ENCODE measurements at places on chromosomes 13 and 19.
A peak's percentile ranks its signal among the peaks of the same experiment; 100 is the strongest.

GRCh38 chr13:75687150-75687763 lies 51.1 kb downstream of the LMO7 start:
- DNase-seq: no peak

DNA sequence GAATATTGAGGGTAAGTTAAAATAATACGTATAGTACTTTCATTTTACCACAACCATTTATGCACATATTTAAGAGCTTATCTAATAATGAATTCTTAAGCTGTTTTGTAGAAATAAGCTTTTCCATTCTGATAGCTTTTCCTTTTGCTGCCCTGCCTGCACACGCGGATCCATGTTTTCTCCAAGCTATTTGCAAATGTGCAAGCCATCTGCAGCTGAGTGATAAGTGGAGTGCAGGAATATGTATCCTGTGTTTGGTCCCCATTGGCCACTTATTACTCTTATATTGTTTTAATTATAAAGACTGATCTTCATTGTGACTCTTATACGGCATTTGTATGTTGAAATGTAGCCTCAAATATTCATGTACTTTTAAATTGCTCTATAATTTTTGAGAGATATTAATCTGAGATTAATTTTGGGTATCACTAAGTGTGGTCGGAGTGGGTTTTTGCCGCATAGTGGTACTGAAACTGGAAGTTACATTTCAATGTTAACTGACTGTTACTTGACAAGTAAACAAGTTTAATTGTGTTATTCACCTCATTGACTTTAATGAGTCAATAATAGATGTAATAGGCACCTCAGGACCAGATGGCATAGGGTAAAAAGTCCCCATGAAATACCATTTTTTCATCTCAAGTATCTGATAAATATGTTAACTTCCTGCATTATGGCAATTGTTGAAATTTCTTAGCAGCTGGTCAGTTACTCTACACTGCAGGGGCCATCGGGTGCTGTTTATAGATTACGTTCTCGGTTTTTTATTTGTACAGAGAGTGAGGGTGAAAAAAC lies 1567.4 kb downstream of the EFNB2 start:
- no peak for DNase-seq

DNA sequence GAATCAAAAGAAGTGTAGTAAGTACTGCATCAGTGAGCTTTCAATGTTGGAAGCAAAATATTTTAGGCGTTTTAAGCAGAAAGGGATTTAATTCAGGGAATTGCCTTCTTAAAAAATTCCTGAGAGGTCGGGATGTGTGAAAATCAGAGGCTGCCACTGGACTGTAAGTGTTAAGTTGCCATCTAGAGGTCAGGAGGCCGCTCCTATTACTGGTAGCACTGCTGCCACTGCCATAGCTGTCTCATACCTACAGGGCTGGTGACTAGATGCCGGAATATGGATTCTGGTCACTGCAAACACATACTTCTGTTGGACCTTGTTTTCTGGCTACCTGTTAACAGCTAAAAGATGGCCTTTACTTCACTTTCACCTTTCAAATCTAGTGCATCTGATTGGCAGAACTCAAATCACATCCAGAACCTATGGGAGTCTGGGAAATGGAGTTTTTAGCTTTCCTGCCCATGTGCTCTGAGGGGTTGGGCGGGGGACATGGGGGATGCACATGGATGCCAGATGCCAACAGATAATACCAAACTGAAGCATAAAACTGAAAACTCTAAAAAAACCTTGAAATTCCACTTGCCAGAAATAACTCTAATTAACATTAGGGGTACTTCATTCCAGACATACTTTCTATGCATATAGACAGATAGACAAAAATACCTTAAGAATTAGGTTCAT lies 29.8 kb downstream of the DGKH start:
- no peak for DNase-seq

GRCh38 chr19:43688059-43688701 lies 18.2 kb upstream of the PLAUR start:
- DNase-seq: no peak

DNA sequence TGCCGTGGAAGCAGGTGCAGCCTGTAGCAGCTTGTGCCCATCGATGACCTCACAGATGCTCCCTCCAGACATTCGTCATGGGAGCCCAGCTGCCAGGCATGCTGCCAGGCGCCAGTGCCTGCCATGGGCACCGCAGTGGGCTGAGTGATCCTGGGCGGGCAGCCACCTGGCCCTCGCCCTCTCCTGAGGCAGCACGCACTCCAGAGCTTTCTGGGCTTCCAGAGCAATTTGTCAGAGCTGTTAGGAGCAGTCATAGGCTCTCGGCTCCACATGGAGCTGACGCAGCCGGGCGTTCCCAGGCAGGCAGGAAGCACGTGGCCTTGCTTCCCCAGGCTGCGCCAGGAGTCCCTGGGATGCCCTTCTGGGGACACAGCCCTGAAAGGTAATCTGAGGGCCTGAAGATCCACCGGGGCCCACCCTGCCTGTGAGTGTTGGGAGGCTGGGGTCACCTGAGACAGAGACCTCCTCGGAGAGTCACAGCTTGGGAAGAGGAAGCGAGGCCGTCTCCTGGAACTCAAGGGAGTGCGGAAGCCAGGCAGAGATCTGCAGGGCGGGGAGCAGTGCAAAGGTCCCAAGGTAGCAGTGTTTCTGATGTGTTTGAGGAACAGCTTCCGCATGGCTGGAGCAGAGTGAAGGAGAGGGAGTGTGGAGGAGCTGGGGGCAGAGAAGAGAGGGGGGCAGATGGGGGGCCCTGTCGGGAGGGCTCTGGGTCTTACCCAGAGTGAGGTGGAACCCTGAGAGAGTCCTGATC lies 50.6 kb downstream of the DPF1 start:
- no peak for DNase-seq

DNA sequence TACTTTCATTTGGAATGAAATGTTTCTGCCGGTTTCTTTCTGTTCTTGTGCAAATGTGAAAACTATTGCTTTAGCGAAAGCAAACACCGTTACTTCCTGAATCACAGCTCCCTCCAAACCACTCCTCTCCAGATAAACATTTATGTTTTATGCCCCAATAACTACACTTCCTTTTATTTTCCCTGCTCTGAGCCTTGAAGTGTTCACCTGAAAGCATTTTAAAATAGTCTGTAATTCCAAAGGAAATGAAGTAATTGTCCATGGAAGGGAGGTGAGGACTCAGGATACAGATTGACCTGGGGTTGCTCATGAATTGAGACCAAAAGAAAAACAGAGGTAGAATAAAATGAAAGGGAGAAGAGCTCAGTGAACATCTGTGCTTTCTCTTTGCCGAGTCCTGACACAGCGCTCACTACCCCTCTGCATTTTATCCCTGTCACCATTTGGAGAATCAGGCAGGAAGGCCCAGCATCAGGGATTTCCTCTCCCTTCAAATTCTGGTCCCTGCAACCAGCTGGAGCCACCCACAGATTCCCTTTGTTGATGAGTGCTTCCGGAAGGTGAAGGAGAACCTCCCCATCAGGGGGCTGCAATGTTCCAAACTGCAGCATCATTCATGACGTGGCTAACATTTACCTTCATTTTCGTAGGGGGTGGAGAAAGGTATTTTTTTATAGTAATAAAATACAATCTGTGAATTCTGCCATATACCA lies 171.9 kb downstream of the ITGBL1 start:
- no peak for DNase-seq

DNA sequence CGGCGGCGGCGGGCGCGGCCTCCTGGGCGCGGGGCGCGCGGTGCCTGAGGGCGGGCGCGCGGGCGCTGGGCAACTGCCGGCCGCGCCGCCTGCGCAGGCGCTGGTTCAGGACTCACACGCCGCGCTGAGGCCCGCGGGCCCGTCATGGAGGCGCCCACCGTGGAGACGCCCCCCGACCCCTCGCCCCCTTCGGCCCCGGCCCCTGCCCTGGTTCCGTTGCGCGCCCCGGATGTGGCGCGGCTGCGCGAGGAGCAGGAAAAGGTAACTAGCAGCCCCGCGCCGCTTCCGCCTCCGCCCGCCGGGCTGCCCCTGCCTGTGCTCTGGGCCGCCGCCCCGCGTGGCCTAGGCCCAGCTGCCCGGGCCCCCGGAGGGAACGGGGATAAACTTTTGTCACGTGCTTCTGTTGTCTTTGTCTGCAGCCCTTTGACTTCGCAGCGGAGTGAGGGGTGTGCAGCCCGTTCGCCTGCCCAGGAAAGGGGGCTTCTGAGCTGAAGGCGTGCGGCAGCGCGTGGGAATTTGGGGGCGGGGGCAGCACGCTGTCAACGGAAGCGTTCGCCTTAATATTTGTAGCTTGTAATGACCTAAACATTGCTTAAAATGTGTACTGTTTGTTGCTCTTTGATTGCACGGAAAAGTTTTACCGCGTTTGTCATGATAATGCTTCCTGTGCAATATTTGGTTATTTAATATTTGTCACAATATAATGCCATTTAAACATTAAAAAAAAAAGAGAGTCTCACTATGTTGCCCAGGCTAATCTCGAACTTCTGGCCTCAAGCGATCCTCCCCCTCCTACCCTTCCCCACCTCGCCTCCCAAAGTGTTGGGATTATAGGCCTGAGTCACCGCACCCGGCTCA lies 594 bp downstream of the URI1 start:
- DNase-seq: peak; percentile 76

DNA sequence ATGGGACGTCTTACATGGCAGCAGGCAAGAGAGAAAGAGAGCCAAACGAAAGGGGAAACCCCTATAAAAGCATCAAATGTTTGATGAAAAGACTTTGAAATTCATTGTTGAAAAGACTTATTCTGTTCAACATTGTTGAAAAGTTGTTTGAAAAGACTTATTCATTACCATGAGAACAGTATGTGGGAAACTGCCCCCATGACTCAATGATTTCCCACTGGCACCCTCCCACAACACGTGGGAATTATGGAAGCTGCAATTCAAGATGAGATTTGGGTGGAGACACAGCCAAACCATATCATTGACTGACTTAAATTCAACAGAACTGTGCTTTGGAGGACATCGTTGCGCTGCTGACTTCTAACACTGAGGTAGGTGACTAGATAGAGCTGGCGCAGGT lies 48.0 kb upstream of the RCBTB2 start:
- no peak for DNase-seq

- DNase-seq: no peak
Measured at GRCh38 chr19:33203529-33203928, 9.4 kb downstream of the LRP3 start.

- no peak for DNase-seq
Measured at GRCh38 chr13:111577208-111577828, 256.9 kb downstream of the TEX29 start.

DNA sequence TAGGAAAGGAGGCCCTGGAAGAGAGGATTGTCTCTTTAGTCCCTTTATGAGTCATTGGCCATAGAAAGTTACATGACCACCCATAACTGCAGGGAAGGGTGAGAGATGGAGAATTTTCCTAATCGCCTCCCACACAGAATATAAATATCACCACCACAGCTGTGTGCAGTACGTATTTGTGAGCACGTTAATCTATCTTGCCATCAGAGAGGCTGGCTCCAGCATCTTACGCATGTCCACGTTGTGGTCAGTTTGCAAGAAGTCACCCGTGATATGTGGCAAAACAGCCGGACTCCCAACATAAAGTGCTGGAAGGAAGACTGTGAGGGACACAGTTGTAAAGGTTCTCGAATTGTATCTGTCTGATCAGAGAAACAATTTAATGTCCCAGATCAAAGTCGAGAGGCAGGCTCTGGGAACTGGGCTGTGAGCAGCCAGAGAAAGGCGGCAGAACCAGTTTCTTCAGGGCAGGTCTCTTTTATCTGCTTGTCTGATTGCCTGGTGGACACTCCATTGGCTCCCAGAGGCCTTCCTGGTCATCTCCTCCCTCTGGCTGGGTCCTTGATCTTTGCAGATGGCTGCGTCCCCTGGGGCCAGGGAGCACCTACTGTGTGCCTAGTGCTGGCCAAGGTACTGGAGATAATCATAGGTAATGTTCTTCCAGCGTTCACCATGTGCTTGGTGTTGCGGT lies 74.9 kb downstream of the SIPA1L3 start:
- DNase-seq: no peak

GRCh38 chr19:35170359-35171061 lies 16.0 kb downstream of the FXYD5 start:
- DNase-seq: no peak

DNA sequence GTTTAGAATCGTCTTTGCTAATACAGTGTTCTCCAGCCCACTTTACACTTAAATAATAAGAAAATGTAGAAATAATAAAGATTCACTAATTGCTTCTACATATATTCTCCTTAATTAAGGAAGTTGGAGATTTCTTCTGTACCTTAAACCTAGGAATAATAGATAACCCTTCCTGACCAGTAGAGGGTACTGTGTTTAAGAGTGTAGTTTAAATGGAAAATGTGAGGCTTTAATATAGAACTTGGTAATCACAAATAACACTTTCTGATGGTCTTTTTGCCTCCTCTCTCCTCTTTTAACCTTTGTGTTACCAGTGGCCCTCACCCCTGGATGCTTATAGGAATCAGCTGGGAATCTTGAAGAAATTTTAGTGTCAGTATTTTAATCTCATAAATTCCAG lies 20.7 kb downstream of the POMP start:
- DNase-seq: no peak

- no peak for DNase-seq
Measured at GRCh38 chr19:45363861-45364459, 6.4 kb downstream of the ERCC2 start.

- no peak for DNase-seq
Measured at GRCh38 chr13:38606699-38607535, 80.0 kb upstream of the FREM2 start.

DNA sequence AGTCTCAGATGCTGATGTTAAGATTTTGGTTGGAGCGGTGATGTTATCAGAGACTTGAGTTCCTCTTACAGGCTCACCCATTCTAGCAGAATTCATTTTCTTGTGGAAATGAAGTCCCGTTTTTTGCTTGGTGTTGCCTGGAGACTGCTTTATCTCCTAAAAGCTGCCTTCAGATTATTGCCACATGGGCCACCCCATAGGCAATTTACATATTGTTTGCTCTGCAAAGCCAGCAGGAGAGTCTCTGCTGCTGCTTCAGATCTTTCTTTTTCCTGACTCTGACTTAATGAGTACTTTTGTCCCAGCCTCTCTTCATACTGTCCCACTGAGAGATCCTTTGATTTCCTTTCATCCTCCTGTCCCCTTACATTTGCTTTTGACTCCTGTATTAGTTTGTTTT lies 114.6 kb downstream of the TDRD3 start:
- DNase-seq: no peak

DNA sequence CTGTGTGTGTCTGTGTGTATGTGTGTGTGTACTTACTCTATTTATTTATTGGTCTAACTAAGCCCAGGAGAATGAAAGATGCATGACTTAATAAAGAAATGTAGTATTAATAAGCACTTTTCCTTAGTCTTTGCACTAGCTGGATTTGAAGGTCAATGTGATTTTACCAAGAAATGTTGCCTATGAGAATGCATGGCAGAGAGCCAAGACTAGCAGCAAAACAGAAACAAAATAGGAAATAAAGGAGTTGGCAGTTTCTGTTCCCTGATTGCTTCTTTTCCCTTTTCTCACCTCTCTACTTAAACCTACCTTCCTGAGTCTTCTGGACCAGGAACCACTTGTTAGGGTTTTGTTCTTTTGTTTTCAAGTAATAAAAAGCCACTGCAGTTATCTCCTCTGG lies 286.1 kb downstream of the KCTD12 start:
- no peak for DNase-seq

GRCh38 chr19:10010247-10010691 lies at the start of gene COL5A3:
COL5A3 (minus strand) TSS chr19:10010504; CDS start chr19:10010385, 119 bp downstream.
- DNase-seq: no peak
